ENCODE measurements at places on chromosomes 7 and 10.

DNA sequence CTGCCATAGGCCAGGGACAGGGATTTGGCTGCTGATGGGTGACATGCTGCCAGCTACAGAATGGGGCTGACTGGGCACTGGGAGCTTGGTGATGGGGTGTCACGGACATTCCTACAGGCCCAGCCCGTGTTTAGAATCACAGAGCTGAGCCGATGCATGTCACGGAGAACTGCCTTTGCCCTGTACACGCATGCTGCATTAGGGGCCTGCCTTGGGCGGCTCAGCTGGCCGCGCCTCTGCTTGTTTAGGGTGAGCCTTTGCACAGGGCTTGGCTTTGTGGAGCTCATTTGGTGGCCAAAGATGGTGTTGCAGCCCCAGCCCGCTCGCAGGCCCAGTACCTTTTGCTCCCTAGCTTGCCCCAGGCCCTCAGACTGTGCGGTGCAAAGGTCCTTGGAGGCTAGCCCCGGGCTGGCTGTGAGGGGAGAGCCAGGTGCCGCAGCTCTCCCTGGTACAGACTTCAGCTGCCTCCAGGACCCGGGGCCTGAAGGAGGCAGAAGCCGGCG lies 108.4 kb upstream of the BTBD16 start:
- DNase-seq: no peak

- no peak for DNase-seq
These were observed 7.8 kb downstream of the CPA5 start for GRCh38 chr7:130352194-130353074.

DNA sequence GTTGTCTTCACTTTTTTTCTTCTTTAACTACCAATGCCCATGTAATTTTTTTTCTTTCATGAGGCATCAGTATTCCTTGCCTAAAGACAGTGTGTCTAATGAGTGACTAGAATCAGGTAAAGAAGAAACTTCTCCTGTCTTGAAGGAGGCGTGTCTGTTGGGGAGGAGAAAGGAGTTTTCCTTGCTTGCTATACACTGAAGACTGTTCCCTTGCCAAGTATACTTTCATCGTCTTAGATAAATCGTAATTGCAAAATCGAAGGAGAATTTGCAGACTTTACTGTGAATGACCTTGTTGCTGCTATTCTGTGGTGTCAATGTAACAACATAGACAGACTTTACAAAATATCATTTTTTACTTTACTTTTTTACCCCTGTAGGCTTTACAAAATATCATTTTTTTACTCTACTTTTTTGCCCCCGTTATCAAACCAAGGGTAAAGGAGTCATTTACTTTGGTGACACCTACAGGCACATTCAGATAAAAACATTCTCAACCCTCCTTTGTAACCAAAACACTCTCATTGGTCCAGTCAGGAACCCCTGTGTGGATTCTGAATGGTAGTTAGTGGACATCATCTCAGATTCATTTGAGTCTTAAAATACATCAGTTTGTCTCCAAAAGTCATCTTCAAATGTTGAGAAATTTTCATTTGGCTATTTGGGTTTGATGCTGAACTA lies 232.4 kb downstream of the AHR start:
- DNase-seq: no peak

GRCh38 chr7:129494041-129494440 lies 8.3 kb upstream of the SMKR1 start:
- DNase-seq: no peak

DNA sequence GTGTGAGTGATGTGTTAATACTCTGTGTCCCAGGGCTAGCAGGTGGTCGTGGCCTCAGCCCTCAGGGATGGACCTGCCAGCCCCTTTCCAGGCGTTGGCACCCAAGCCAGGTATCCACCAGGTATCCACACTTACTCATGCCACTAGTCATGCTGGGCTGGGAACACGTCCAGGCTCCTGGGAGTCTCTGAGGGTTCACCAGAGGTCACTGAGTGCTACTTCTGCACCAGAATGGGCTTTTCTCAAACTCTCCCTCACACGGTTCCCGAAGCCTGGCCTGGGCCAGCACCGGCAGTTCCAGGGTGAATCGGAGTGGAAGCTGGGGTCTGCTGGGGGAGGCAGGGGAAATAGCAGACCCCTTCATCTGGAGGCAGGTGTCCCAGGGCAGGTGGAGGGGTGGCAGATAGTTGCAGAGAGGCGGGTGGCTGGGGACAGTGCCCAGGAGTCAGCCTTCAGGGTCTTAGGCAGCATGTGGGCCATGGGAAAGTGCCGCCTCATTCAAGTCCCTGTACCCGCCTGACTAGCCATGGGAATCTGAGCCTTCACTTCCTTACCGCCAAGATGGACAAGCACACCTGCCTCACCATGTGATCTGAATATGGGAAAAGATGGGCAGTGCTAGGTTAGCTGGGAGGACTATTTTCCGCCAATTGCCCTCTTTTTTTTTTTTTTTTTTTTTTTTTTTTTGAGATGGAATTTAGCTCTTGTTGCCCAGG lies 95.5 kb upstream of the GTF2I start:
- DNase-seq: no peak

DNA sequence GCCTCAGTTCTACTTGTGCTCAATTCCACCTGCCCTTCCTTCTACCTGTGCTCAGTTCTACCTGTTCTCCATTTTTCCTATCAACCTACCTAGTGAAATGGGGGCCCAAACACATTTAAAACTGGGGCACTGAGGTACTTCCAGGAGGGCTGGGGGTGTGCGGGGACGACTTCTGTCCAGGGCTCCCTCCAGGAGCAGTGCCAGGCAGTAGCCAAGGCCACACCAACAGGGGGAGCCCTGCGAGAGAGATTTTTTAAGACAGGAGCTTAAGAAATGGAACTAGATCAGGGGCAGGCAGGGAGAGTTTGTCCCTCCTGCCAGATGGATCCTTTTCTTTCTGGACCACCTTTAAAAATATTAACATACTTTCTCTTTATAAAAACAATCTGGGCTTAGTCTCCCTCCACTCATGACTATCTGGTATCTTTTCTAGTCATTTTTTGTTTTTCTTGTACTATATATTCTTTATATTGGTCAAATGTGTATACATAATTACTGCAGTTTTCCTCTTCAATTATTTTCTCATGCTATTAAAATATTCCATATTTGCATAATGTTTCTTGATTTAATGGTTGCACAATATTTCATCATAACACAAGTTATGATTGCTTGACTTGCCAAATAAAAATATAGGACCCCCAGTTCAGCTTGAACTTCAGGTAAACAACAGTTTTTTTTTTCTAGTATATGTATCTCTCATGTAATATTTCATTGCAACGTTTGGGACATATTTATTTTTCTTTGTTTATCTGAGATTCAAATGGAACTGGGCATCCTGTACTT lies 47.3 kb upstream of the INSYN2A start:
- no peak for DNase-seq

DNA sequence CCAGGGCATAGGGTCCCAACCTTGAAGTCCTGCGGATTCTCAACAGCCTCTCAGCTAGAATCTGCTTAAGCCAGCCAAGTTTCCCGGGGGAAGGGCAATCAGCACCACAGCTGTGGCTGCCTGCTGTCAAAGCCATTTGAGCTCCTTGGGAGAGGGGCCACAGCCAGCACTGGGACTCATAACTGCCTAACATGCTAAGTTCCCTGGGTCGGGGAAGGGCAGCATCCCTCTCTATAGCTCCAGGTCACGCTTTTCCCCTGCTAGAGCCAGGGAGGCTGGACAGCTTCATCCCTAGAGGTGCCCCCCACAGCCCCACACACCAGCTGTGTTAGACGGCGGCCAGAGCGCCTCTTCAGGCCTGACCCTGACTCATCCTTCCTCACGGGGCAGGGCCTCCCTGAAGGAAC lies 49.6 kb upstream of the PDE1C start:
- DNase-seq: no peak

GRCh38 chr7:137946011-137946410 lies 55.9 kb downstream of the CREB3L2 start:
- DNase-seq: no peak

GRCh38 chr7:3533040-3533439 lies 232.0 kb downstream of the SDK1 start:
- no peak for DNase-seq

- no peak for DNase-seq
These were observed 1.3 kb upstream of the SH2D4B start for GRCh38 chr10:80536361-80536835.

DNA sequence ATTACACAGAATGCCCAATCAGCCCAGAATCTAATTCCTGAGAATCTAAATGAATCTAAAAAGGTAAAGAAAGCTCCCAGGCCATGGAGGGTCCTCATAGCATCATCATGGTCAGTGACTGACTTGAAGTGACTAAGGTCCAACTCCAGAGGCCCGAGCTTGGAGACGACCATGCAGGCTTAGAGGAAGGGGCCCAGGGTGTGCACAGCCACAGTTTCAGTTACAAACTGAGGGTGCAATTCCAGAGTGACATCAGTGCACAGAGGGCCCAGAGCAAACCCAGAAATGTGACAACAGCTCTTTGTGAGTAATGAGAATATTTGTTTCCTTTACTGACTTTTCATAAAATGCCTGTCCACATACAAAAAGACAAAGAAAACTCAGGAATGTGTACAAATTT lies 170.0 kb downstream of the TNS3 start:
- no peak for DNase-seq

GRCh38 chr7:80135309-80136104 lies 876 bp downstream of the GNAI1 start:
- no peak for DNase-seq

GRCh38 chr7:73919694-73920375 lies 58.9 kb downstream of the TMEM270 start:
- no peak for DNase-seq

GRCh38 chr7:52854681-52855080 lies 180.8 kb upstream of the POM121L12 start:
- no peak for DNase-seq

GRCh38 chr7:51067757-51068156 lies 248.9 kb downstream of the COBL start:
- DNase-seq: peak; percentile 20

DNA sequence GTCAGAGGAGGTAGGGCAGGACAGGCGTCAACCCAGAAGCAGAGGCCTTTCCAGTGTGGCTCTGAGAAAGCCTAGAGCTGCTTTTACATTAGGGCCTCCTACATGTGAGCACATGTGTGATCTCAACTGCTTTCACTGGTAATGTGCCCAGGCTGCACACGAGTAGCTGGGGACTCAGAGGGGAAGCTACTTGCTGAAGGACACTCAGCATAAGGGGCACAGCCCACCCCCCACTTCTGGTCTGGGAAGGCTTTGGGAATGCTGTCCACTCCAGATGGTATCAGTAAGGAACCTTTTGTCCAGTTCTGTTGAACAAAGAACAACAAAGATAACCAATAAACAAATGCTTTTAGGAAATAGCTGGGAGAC lies 18.9 kb downstream of the PRF1 start:
- no peak for DNase-seq

DNA sequence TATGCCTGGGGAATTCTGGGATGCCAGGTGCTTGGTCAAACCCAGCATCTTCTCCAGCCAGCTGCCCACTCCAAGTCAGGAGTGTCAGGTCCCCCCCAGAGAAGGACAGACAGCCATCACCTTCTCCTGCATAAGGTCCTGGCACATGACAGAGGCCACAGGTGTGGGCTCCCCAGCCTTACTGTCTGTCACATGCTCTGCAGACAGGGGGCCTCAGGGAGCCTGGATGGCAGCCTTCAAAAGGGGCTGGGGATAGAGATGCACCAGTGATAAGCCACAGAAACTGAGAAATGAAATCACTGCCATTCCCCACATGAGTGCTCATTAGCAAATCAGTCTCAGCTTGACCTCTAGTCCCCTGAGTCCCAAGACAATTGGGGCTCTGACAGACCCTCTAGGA lies 72.9 kb downstream of the PLXNA4 start:
- no peak for DNase-seq

DNA sequence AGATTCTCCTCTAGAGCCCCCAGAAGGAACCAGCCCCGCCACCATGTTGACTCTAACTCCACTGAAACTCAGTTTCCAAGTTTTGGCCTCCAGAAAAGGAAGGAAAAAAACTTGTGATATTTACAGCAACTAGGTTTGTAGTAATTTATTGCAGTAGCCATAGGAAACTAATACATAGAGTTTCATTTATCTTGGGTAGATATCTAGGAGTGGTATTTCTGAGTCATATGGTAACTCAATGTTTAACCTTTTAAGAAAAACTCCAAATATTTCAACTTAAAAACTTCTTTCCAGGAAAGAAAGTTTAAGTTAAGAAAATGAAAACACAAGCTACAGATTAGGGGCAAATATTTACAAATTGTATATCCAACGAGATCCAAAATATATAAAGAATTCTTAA lies 576.7 kb downstream of the KCNMA1 start:
- DNase-seq: no peak

DNA sequence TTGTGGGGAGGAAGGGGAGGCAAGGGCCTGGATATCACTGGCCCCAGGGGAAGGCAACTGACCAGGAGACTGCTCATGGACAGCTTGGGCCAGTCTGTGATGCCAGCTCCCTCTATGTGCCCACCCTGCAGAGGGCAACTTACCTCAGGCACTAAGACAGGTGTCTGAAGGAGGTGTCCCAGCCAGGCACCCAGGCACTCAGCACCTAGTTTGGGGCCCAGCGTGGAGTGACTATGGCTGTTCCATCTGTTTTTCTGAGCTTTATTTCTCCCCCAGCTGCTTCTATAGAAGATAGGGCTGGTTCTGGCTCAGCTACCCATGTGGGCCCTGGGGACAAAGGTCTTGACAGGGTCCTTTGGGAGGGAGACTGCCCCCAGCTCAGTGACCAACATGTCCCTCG lies 150.6 kb upstream of the PCBD1 start:
- no peak for DNase-seq

GRCh38 chr10:69682955-69683474 lies 53.0 kb downstream of the FAM241B start:
- no peak for DNase-seq

GRCh38 chr10:116787053-116787659 lies 44.8 kb upstream of the HSPA12A start:
- DNase-seq: no peak

DNA sequence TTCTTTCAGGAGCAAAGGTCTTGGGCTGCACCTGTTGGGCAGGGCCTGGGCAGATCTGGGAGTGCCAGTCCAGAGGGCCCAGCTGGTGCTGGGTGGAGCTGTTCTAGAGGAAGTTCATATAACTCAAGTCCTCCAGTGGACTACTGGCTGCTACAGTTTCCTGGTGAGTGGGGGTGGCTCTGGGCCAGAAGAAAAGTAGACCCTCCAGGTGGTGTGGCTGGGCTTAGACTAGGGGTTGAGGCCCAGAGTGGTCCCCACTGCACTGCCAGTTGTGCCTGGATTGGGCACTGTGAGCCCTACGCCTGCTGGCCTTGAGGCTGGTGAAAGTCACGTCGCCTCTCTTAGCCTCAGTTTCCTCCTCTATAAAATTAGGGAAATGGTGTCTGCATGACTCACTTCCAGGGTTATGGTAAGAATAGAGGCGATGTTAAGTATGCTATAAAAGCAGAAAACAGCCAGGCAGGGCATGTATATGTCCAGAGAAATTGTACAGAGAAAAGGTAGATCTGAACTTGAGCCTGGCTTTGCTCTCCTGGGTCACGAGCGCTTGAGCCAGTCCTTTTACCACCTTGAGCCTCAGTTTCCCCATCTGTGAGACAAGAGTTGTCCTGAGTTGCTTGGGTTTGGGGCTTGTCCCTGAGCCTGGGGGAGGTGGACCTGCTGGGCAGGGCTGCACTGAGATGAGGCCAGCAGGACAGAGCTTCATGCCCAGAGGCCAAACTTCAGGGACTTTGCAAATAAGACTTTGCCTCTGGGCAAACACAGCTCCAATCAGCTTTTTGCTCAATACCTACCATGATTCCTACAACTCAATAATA lies 3.8 kb upstream of the CLDN3 start:
- DNase-seq: no peak

GRCh38 chr10:81036257-81036656 lies 498.6 kb downstream of the SH2D4B start:
- DNase-seq: no peak

- DNase-seq: no peak
These were observed 495.8 kb downstream of the MDFIC start for GRCh38 chr7:115417662-115418061.

- DNase-seq: no peak
These were observed 259.3 kb upstream of the TMEM72 start for GRCh38 chr10:44651834-44652233.

All from NCI-H1048 (cell line).